Cardiac septum (tissue), 1 donor: ENCODE measurements at places on chromosomes 11 and 22. TPM values are rescaled to one million over a fixed set of nuclear protein-coding genes. Genes with fewer than 3 reads are reported as not detected.

DNA sequence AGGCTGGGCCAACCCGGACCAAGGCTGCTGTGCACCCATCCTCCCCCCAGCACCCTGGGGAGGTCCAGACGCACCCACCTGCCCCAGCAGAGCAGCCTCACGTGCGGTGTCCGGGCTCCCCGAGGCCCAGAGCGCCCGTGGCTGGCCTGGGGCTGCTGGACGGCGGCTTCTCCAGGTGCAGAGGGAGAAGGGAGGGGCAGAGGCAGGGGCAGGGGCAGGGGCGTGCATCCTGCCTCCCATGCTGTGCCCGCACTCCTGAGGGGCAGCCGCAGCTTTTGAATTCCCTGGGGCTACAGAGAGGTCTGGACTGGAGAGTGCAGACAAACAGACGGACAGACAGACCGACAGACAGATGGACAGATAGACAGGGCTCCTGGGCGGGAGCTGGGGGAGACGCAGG is 83.6 kb upstream of the PRR5 start:
- DNase-seq: no peak

DNA sequence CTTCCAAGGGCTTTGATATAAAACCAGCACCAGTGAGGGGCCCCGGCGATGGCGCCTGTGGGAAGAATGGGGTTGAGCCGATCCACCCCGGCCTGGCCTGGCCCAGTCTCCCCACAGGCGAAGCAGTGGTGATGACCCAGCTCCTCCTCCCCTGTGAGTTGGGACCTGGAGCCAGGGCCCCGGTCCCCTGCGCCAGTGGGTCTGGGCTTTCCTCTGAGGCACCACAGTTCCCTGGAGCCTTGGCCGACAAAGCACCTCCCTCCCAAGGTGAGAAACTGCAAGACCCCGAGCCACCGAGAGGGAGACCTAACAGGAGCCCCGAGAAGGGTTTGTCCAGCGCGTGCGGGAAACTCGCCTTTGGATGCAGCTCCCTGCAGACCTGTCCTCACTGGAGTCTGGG is 942.9 kb downstream of the BRD1 start:
- peak; percentile 62 for DNase-seq

- DNase-seq: no peak
Observed at GRCh38 chr11:106281455-106282173, 204.2 kb downstream of the AASDHPPT start.

- no peak for DNase-seq
Observed at GRCh38 chr11:121367001-121367843, 74.7 kb downstream of the SC5D start.

DNA sequence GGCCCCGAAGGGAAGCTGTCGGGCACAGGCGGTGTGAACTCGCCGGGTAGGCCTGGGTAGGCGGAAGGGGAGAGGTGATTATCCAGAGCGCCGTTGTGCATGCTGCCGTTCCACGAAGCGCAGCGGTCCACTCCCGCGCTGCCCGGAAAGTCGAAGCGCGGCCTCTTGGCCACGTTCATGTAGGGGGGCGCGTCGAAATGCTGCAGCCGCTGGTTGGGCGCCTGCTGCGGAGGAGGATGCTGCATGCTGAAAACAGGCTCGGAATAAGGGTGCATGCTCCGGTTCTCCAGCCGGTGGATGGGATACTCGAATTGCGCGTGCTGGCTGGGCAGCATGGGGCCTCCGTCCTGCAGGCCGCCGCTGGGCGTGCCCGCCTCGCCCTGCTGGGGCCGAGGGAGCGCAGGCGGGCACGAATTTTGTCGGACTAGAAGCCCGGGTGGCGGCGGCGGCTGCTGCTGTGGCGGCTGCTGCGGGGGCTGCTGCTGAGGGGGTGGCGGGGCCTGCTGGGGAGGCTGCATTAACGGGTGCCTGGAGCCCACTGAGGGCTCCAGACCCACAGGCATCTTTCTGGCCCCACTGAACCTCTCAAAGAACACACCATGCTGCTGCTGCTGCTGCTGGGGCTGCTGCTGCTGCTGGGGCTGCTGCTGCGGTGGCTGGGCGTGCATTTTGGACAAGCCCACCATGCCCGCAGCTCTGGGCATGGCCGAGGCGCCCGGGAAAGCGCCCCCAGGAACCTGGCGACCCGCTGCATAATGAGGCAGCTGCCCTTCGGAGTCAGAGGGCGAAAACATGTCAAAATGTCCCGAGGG is 2.3 kb downstream of the MN1 start:
- no peak for DNase-seq

DNA sequence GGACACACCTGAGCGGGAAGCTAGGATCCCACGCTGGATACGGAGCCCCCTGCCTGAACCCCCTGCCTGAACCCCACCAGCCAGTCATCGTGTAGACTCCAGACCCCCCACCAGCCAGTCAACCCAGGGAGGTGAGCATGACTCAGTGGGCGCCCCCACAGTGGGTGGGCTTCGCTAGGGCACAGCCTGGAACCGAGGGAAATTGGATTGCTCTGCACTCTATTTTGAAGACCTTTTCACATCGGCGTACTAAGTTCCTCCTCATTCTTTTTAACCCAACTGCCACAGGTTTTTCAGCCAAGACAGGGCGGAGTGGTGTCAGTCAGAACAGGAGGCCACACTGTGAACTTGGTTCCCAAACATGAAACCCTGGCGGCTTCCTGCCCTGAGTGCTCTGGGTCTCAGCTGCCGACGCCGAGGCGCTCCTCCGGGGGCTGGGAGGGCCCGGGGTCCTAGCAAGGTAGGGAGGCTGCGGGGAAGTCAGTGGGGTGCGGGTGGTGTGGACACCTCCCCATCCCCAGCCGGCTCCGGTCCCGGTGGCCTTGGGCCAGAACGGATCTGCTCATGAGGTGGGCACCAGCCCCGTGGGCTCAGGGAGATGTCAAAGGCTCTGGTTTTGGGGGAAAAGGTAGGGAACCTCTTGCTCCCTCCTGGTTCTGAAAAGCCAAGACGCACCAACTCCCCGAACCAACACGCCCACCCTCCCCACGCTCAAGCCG is 57.0 kb downstream of the BRD1 start:
- DNase-seq: no peak

GRCh38 chr11:8059571-8060011 is 21.4 kb upstream of the TUB start:
- DNase-seq: no peak

DNA sequence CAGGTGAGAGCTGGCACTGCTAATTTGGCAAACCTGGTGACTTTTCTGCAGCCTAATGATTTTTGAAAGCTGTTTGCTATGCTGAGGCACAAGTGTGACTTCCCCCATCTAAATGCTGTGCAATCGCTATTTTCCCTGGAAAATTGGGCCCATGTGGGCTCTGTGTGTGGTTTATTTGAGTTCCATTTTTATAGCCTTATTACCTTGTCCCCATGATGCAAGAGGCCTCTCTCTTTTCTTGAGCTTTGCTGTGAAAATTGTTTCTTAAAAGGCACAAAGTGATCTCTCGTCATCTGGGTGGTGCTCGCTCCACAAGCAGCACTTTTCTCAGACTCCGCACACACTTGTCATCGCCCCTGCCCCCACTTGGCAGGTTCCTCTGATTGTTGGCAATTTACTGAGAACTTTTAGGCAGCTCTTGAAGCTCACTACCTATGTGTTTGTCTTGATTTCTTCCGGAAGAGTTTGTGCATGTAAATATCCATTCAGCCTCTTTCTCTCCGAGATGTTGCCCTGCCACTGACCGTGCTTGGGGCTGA is 24.9 kb downstream of the BMAL1 start:
- DNase-seq: no peak

- no peak for DNase-seq
Observed at GRCh38 chr11:7454854-7455253, 30.5 kb upstream of the OLFML1 start.

DNA sequence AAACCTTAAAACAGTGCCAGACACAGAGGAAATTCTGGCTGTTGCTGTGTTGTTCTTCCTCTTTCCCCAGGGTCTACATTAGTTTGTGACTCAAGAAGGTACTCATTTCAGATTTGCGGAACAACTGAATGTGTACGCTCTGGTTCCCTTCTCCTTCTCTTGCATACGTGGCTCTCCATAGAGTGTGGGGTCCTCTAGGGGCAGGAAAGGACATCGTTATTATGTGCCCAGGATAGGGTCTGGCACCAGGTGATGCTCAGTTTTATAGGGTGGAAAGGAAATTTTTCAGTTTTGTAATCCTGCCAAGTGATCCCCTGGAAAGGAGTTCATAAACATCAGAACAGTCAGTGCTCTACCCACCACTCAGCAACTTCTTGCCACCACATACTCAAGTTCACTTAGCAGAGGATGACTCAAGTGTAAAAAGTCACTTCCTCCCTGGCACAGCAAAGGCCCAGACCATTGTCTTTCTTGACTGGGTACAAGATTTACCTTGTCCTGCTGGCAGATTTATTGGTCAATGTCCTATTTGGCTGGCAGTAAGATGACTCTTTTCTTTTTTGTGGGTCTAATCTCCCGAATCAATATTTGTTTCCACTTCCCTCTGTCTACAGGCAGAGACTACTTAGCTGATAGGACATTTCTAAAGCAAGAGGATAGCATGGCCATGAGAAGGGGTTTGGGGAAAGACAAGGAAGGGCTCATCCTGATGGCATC is 246.0 kb upstream of the TENM4 start:
- no peak for DNase-seq

GRCh38 chr11:83034673-83035014 is 37.1 kb downstream of the RAB30 start:
- no peak for DNase-seq

DNA sequence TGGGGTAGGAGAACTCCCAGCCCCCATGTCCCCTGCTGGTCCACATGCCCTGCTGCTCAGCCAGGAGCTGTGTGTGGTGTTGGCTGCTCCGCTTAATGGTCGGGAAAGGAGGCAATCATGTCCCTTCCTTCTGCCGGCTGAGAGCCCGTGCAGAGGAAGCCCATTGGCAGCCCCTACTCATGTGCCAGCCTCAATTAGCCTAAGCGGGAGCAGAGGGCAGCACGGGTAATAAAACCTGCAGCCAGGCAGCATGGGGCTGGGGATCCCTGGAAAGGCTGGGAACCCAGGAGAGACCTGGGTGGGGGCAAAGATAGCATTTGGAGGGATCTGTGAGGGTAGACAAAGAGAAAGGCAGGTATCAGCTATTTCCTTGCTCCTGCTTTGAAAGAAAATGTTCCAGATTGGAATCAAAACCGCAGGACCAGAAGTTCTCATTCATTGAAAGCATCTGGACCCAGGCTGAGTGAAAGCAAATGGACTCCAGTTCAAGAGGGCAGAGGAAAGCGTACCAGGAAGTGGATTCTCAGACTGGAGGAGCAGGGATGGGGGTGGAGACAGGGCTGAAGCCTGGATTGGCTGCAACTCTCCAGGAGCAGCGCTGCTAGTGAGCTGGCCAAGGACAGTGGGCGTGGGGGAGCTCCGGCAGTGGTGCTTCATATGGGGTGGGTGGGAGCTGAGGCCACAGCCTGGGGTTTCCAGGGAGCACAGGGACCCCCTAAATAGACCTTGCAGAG is 103.4 kb upstream of the NECTIN1 start:
- no peak for DNase-seq

DNA sequence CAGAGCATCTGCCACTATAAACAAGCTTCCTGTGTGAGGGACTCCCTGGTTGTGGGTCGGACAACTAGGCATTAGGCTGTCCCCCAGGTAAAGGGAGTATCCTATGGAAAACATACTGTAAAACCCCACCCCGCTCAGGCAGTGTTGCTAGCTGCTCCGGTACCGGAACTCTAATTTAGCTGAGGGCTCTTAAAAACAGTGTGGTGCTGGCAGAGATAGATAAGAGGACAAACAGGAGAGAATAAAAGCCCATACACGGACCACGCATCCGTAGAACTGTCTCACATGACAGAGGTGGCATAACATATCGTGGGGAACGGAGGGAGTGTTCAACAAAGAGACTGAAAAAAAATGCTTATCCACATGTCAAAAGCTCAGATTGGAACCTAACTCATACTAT is 3.4 kb upstream of the MOGAT2 start:
- DNase-seq: no peak

DNA sequence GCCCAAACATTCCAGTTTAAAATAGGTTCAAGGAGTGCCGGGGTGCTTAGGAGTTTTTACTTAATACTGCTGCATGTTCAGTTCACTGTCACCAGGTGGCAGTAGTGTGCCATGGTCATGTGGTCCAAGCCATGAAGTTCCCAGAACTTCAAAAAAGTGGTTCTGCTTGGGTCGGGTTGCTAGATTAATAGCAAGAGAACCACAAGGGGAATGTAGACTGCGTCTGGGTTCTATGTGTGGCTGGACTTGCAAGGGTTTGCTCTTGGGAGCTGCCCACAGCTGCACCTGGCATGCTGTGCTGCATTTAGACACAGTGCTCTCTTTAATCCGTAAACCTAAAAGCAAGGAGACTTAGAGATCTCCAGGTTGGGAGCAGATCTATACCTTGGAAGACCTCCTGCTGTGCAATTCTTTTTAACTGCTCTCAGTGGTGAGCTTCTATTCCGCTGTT is 6.5 kb upstream of the SPON1 start:
- DNase-seq: peak; percentile 77

GRCh38 chr11:71066311-71066710 is 186.1 kb downstream of the SHANK2 start:
- no peak for DNase-seq

Gene B4GALNT4
- 0.24 TPM for total RNA-seq

Gene C11orf87
- total RNA-seq: 0.03 TPM

Gene CABP2
- not detected for total RNA-seq

Gene EMID1
- total RNA-seq: 1.3 TPM

Gene OR52H1
- not detected for total RNA-seq
